CD4-positive, alpha-beta T cell (primary cell): ENCODE measurements at places on chromosomes 7 and 10. TPM values are rescaled to one million over a fixed set of nuclear protein-coding genes. Genes with fewer than 3 reads are reported as not detected.

The UCN3 gene
- total RNA-seq = not detected

The SPDYE2B gene
- not detected for total RNA-seq

The MEOX2 gene
- total RNA-seq = not detected

The KCP gene
- total RNA-seq = not detected

The CDHR1 gene
- total RNA-seq = 0.92 TPM

The CLRN3 gene
- not detected for total RNA-seq

The CRHR2 gene
- not detected for total RNA-seq

The CFAP43 gene
- not detected for total RNA-seq

DNA sequence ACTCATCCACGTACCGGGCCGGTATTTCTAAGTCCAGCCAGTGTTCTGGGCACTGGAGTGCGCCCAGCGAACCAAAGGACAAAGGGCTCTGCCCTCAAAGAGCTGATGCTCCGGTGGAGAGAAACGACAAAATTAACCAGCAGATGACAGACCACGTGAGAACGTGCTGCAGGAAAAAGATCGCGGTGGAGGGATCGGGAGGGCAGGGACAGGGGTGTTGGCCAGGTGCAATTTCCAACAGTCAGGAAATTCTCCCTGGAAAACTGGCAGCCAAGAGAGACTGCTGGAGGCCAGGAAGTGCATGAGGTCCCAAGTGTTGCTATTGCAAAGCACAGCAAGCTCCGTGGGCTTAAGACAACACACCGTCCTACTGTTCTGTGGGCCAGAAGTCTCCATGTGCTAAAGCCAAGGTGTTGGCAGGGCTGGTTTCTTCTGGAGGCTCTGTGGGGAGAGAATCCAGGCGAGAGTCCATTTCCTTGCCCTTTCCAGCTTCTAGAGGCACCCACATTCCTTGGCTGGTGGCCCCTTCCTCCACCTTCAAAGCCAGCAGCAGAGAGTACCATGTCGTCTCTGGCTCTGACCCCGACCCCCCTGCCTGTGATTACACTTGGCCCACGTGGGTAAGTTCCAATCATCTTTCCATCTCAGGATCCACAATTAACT lies 21.3 kb upstream of the AMZ1 start:
- no peak for DNase-seq
- H3K27ac ChIP-seq = no peak overlapping the region
- H3K27me3 ChIP-seq = peaks cover 7% of the 10 kb centered on the region
- peaks cover 7% of the 10 kb centered on the region for H3K4me1 ChIP-seq

DNA sequence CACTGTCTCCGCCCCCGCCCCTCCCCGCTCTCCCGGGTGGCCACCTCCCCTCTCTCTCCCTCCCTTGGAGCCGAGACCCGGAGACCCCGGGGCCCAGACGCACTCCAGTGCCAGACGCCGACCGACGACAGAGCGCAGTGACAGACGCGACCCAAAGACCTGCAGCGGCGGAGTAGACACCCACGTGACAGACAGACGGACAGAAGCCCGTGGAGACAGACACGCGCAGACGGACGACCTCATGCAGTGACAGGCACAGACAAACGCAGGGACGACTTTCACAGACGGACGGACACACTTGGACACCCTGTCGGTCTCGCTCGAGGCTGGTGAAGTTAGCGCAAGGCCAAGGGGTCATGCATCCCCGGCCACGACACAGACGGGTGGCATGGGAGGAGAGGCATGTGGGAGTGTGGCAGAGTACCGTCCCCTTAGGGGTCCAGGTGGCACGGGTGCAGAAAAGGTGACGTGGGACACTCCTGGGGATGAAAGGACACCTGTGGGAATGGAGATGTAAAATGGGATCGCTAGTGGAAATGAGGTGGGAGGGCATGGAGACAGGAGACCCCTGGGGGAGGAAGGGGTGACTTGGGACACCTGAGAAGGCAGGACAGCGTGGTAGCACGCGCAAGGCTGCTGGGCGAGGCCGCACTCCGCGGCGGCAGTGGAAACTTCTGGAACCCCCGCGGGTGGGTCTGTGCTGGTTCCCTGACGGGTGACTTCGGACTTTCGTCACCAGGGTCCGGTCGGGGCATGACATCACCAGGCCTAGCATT lies 456 bp upstream of the ACHE start:
- peaks cover 36% of the 10 kb centered on the region for H3K27me3 ChIP-seq
- H3K36me3 ChIP-seq = no peaks in the 10 kb centered on the region
- H3K27ac ChIP-seq = no peak overlapping the region
- no peak for DNase-seq
- peaks cover 27% of the 10 kb centered on the region for H3K4me1 ChIP-seq

GRCh38 chr7:3722396-3722922 lies 421.4 kb downstream of the SDK1 start:
- no peaks in the 10 kb centered on the region for H3K36me3 ChIP-seq
- H3K27me3 ChIP-seq = no peaks in the 10 kb centered on the region
- no peak overlapping the region for H3K27ac ChIP-seq
- H3K4me1 ChIP-seq = no peaks in the 10 kb centered on the region

DNA sequence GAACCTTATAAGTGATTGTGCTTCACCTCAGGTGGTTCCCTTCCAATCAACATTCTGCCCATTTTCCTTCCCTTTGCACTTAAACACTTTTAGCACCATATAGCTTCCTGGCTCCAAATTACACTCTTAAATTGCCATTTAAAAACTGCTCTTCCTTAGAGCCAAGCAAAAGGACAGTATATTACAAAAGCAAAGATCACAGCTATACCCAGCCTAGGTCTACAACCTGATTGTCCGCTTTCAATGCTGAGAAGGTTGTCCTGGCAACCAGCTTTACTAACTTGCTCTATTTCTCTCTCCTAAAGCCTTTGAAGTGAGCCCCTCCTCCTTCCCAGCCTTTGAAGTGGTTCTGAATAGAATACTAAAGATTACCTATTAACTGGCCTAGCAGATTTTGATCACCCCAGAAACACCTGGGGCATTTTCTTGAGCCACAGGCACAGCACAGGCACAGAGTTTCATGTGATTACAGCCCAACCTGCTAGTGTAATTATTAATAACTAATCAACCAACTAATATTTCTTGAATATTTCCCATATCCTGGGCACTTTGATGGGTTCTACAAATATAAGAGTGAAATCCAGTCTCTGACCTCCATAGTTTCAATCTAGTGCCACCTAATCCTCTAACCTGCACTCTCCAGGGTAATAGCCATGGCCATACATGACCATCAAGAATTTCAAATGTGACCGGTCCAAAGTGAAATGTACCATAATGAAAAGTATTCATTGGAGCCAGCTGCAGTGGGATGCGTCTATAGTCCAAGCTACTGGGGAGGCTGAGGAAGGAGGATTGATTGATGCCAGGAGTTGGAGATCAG lies 63.6 kb upstream of the TRIM24 start:
- no peak for DNase-seq
- H3K4me1 ChIP-seq = no peaks in the 10 kb centered on the region
- no peak overlapping the region for H3K27ac ChIP-seq
- no peak overlapping the region for H3K4me3 ChIP-seq
- no peaks in the 10 kb centered on the region for H3K36me3 ChIP-seq
- no peaks in the 10 kb centered on the region for H3K27me3 ChIP-seq

DNA sequence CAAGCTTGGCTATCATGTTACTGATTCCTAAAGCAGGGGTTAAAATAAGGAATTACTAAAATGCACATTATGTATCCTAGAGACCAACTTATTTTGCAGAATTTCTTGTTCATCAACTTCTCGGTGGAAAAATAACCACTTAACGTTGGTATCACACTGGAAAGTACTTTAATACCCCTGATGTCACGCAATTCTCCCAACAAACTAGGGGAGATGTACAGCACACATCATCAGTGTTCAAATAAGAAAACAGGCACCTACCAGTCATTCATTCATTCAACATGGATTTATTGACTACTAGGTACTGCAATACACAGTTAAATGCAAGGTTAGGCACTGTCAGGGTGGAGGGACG lies 648 bp downstream of the HUS1 start:
- DNase-seq = no peak
- no peak overlapping the region for H3K27ac ChIP-seq
- H3K27me3 ChIP-seq = no peaks in the 10 kb centered on the region
- H3K4me1 ChIP-seq = peaks cover 22% of the 10 kb centered on the region

- no peak overlapping the region for H3K4me3 ChIP-seq
- no peak overlapping the region for H3K27ac ChIP-seq
- no peaks in the 10 kb centered on the region for H3K27me3 ChIP-seq
- no peak for DNase-seq
- peaks cover 10% of the 10 kb centered on the region for H3K4me1 ChIP-seq
Measured at GRCh38 chr7:158837790-158838637, 8.7 kb upstream of the ESYT2 start.

DNA sequence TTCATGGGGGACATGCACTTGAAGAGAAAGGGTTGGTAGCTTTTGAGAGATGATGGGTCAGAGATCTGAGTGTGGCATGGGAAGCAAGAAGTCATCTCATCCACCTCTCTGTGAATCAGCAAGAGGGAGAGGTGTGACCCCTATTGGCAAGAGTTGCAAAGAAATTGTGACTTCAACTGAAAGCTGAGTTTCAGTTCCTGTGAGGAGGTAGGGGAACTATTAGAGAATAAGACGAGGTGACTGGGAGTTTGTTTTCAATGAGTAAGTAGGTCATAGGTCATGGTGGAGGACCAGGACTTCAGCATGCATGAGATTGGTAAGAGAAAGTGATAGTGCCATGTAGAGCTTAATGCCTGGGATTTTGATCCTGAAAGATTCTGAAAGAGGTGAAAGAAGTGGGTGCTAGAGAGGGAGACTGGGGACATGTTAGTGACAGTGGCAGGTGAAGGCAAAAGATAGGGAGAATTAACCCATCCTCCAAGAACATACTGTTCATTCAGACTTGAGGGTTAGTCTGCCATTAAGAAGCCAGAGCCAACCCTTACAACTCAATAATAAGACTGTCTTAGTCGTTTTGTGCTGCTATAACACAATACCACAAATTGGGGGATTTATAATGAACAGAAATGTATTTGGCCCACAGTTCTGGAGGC lies 75.5 kb upstream of the CAPZA2 start:
- no peaks in the 10 kb centered on the region for H3K36me3 ChIP-seq
- DNase-seq = peak; percentile 51
- H3K27ac ChIP-seq = no peak overlapping the region
- no peaks in the 10 kb centered on the region for H3K4me1 ChIP-seq

DNA sequence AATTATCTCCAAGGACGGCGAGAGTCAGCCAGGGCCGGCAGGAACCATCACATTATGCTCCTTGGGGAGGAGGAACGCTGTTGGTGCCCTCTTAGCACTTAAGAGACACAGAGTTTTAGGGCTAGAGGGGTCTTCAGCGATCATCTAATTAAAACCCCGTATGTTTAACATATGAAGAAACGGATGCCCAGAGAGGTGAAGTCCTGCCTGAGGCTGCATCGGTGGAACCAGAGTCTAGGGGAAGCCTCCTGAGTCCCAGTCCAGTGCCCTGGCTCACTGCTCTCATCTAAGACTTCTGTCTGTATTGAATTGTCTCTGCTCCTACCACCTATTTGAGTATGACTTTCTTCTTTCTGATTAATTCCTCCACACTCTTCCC lies 688 bp upstream of the ABCB4 start:
- H3K36me3 ChIP-seq = no peaks in the 10 kb centered on the region
- no peak for DNase-seq
- peaks cover 10% of the 10 kb centered on the region for H3K4me1 ChIP-seq
- no peak overlapping the region for H3K27ac ChIP-seq
- H3K4me3 ChIP-seq = no peak overlapping the region

DNA sequence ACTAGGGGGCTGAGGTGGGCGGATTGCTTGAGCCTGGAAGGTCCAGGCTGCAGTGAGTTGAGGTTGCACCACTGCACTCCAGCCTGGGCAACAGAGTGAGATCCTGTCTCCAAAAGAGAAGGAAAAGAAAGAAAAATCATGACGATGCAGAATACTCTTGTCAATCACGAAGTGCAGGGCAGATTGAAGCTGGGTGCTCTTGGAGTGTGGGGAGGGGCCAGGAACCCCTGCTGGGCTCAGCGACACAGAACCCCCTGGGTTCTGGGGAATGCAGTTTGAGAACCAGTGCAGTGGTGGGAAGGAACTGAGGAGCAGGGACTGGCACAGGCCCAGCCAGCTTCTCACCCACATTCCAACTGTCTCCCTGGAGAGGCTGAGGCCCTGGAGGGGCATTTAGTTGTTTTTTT lies 10.8 kb upstream of the INTS1 start:
- no peaks in the 10 kb centered on the region for H3K27me3 ChIP-seq
- no peak for DNase-seq
- no peaks in the 10 kb centered on the region for H3K36me3 ChIP-seq
- H3K4me1 ChIP-seq = peaks cover 32% of the 10 kb centered on the region

DNA sequence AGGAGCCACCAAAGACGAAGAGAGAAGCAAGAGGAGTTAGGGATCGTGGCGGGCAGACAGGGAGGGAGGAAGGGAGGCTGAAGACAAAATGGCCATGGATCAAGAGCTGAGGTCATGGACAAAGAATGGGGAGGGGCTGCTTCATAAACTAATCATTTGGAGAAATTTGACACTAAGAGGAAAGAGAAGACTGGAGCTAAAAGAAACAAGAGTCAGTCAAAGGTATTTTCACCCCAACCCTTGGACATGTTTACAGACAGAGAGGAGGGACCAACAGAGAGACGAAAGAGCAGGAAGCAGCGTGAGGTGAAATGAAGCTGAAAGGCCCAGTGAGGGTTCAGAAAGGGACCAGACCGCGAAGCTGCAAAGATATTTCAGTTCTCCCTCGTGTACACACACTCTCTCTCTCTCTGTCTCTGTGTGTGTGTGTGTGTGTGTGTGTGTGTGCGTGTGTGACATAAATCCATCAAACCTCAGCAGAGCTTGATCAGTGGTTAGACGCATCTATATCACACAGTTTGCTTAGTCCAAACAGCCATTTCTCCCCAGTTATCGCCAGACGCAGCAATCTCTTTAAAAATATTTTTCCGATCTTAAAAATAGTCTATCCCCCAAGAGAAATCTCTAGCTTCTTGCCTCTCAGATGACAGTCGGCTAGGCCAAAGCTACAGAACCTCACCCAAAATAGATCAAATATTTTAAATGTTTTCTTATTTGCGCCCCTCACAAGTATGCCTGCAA lies 12.5 kb upstream of the CALD1 start:
- no peaks in the 10 kb centered on the region for H3K27me3 ChIP-seq
- DNase-seq = no peak
- no peak overlapping the region for H3K27ac ChIP-seq
- H3K36me3 ChIP-seq = no peaks in the 10 kb centered on the region
